ENCODE measurements at places on chromosomes 12 and 14. TPM values are rescaled to one million over a fixed set of nuclear protein-coding genes. Genes with fewer than 3 reads are reported as not detected.
A peak's percentile ranks its signal among the peaks of the same experiment; 100 is the strongest.

- DNase-seq, result no peak
Measured at GRCh38 chr14:52079239-52079959, 10.5 kb upstream of the NID2 start.

DNA sequence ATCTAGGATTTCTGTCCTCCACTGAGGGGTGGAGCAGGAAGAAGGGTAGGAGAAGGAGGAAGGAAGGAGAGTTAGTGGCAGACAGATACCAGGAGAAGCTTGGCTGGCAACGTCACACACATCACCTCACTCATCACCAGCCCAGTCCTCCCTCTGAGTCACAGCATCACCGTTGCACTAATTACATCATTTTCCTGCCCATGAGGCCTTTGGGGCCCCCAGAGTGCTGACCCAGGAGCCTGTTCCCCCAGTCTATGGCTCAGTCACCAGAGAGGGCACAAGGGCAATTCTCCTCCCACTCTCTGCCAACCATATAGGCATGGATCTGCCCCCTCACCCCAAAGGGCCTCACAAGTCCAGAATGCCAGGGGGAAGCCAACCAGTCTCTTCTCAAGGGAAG lies 4.6 kb downstream of the RND1 start:
- DNase-seq, result no peak

GRCh38 chr12:106845902-106846301 lies 71.4 kb downstream of the RIC8B start:
- no peak for DNase-seq

GRCh38 chr12:46386360-46386867 lies 13.8 kb upstream of the SLC38A2 start:
- no peak for DNase-seq

DNA sequence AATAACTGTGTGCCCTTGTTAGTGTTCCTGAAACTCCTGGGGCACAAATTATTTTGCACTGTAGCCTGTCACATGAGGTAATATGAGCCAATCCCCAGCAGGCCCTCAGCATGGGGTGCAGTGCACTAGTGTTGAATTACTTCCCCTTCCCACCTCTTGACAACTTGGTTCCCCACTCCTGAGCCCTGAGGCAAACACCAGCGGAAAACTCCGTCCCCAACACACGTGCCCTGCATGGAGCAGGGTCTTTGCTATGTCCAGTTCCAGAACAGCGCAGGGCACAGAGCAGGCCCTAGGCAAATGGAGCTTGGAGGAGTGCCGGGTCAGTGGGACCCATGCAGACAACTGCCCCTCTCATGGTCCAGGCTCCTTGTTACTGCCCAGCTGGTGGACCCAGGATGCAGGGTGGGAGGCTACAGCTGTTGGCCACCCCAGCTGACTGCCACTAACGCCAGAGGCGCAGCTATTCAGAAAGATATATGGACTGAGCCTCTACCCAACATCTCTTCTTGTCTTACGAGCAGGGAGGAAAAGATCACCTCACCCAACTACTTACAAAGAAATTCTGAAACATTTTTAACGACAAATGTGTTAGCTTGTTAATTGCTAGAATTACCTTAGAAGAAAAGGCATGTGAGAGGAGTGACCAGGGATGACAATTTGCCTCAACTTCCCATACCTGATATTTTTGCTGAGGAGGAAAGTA lies 71.6 kb downstream of the NT5DC3 start:
- DNase-seq, result no peak

DNA sequence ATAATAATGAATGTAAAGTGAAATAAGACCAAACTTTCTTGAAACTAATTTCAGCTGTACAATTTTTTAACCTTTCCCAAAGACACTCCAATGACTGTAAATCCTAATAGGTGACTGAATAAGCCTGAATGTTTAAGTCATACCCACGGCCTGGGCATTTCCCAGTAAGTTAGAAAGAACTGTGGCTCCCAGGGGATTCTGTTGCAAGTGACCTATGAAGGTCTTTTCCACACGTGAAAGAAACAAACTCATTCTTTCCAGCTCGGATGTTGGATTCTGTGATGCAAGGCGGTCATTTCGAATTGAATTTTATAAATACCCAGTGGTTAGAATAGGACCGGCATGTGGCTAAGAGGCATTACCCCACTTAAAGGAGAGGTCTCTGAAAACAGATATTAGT lies 1134.4 kb downstream of the GALC start:
- no peak for DNase-seq

GRCh38 chr12:107558141-107558815 lies 127.3 kb upstream of the PWP1 start:
- no peak for DNase-seq

DNA sequence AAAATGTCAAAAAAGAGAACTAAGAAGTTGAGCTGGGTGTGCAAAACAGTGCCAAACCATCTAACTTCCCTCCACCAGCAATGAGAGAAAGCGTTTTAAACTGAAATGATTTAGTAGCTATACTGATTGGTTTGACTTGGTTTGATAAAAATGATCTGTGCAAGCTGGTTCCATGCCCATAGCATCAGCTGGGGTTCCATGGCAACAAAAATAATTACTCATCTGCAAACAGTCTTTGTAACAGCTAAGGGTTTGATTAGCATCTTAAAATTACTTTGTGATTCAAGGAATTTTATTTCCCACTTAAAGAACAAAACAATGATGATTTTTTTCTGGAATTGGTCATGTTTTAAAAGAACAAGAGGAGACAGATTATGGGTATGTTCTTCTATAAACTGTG lies 15.0 kb upstream of the BICD1 start:
- DNase-seq, result no peak

GRCh38 chr12:100675432-100675831 lies 101.9 kb downstream of the GAS2L3 start:
- DNase-seq, result no peak

- peak; percentile 64 for DNase-seq
Measured at GRCh38 chr14:106518054-106518943, 991.9 kb downstream of the TMEM121 start.

GRCh38 chr14:67641902-67642749 lies 22.4 kb downstream of the ARG2 start:
- no peak for DNase-seq

GRCh38 chr14:71225113-71225512 lies 317.9 kb downstream of the PCNX1 start:
- no peak for DNase-seq

DNA sequence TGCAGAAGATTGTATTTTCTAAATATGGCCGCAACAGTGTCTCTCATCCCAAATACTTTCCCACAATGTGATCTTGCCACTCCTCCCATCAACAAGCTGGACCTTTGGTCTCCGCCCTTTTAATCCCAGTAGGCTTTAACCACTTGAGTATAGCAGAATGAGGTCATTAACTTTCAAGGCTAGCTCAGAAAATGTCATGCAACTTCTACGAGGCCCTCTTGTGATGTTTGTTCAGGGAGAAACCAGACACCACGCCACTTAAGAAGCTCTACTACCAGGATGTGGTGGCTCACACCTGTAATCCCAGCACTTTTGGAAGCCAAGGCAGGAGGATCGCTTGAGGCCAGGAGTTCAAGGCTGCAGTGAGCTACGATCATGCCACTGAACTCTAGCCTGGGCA lies 20.1 kb upstream of the OR6J1 start:
- DNase-seq, result no peak

- DNase-seq, result no peak
Measured at GRCh38 chr14:33068040-33068439, 129.4 kb downstream of the NPAS3 start.

DNA sequence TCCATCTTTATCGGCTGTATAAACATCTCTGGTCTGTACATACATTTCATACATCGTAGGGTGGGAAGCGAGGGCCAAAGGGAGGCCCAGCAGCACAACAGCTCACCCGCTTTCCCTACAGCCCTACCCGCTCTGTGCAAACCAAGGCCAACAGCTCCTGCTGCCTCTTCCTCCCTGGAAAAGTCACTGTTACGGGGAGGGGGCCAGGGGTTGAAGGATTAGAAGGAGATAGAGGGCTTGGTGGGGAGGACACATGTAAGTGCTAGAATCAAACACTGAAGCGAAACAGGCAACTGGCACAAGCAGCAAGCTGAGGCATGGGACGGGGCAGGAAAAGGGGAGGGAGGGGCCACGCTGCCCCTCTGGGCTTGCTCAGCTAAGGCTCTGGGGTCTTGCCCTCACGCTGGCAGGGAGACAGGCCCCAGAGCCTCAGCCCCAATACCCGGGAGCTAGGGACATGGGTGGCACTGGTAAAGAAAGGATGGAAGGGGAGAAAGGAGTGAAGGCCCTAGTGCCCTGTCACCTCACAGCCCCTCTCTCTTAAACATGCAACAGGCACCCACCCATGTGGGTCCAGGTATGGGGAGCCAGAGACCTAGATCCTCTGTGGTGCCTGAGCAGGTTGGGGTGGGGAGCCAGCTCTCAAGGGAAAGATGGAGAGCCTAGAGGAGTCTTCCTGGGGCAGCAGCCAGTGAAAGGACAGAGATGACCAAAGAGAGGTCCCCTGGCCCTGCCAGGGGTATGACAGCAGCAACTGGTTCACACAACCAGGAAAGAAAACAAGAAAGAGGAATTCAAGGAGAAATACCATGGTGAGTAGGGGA lies 14.4 kb downstream of the SPRYD3 start:
- DNase-seq, result no peak

DNA sequence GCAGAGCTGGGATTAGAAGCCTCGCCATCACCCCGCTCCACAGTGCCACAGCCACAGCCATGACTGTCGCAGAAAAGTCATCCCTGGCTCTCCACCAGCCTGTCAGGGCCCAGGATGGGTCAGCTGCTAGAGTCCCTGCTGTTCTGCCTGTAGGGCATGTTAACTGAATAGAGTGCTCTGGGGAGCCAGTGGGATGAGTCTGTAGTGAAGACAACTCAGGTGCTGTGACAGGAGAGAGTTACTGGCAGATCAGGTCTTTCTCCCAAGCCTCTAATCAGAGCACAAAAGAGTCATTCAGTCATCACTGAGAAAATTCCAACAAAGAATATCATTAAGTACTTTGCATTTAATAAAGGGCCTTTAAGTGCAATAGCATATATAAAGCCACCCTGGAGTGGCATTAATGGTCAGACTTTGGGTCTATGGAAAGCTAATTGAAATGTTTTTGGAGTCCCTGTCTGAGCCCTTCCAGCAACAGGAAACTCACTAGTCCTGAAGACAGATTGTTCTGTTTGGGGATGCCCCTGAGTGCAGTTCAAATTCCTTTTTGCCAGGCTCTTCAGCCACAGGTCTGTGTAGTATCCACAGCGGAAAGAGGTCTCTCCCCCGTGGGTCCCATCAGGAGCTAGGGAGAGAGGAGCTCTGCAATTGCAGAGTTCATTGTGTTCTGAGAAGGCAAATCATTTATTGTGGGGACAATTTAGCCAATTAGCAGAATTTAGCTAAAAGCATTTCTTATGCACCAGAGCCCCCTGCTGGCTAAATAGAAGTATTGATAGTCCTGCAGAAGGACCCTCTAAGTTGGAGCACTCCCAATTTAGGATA lies 45.2 kb upstream of the C14orf132 start:
- peak; percentile 29 for DNase-seq

DNA sequence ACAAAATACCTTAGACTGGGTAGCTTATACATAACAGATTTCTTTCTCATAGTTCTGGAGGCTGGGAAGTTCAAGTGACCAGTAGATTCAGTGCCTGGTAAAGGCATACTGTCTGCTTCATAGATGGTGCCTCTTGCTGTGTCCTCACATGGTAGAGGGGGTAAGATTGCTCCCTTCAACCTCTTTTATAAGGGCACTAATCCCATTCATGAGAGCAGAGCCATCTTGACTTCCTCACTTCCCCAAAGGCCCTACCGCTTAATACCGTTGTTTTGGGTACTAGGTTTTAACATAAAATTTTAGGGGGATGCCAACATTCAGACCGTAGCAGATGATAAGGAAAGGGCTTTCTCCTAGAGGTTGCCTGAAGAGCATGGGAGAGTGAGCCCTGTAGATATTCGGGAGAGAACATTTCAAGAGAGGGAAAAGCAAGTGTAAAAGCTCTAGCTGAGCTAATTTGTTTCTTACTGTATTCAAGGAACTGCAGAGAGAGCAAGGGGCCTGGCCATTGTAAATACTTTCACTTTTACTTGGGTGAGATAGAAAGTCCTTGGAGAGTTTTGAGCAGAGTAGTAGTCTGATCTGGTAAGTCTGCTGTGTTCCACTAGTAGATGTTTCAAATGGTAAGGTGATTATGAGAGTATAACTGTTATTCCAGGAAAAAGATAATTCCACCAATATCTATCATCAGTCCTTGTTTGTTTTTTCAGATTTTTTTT lies 27.3 kb downstream of the FRS2 start:
- peak; percentile 7 for DNase-seq

DNA sequence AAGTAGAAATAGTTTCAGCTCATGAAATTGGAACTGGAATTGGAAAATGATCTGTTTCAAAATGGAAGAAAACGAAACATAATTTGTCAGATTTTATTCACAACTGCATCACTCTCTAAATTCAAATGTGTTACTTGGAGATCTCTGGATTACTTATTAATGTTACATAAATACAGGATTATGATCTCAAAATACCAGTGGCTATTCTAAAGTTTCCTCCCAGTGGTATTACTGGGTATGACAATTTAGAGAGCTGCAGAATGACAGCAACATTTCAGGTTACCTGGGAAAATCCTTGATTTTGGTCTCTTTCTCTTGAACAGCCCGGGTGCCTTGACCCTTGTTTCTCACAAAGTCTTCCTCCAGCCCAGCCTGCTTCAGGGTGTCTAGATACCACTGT lies 14.2 kb downstream of the FAM161B start:
- no peak for DNase-seq

GRCh38 chr14:94097091-94097490 lies 13.4 kb upstream of the IFI27 start:
- no peak for DNase-seq

- no peak for DNase-seq
Measured at GRCh38 chr12:71436696-71437095, 2.9 kb upstream of the LGR5 start.

GRCh38 chr14:76720382-76720813 lies 40.9 kb upstream of the VASH1 start:
- DNase-seq, result no peak

- DNase-seq, result no peak
Measured at GRCh38 chr12:31494455-31494854, 96.5 kb downstream of the DENND5B start.

- no peak for DNase-seq
Measured at GRCh38 chr14:35416108-35416750, 11.7 kb upstream of the NFKBIA start.

Gene PRIMA1
- total RNA-seq, result not detected

Gene KCNC2
- not detected for total RNA-seq

Gene KRT75
- not detected for total RNA-seq

Gene ERBB3
- total RNA-seq, result 0.27 TPM

Gene DIO2
- under 0.01 TPM for total RNA-seq

Gene SRRM4
- total RNA-seq, result under 0.01 TPM

Gene GPR162
- 29.6 TPM for total RNA-seq

Gene E2F7
- total RNA-seq, result 0.27 TPM

Gene KTN1
- 15.1 TPM for total RNA-seq

Gene ADAM21
- 0.27 TPM for total RNA-seq

Gene TPH2
- not detected for total RNA-seq

Gene STK38L
- 5.4 TPM for total RNA-seq

Gene IFI27
- total RNA-seq, result 1.6 TPM
